ENCODE measurements at places on chromosomes 5 and 9.

- no peak for DNase-seq
Measured at GRCh38 chr9:5834214-5834613, 1.3 kb upstream of the ERMP1 start.

GRCh38 chr9:128637656-128638055 is 19.0 kb downstream of the DYNC2I2 start:
- no peak for DNase-seq

- DNase-seq = no peak
Measured at GRCh38 chr5:107674655-107675054, 3.9 kb upstream of the EFNA5 start.

- no peak for DNase-seq
Measured at GRCh38 chr9:78188594-78188993, 47.3 kb upstream of the CEP78 start.

GRCh38 chr5:169875091-169875728 is 105.1 kb downstream of the INSYN2B start:
- DNase-seq = no peak

- DNase-seq = no peak
Measured at GRCh38 chr5:179209359-179210150, 135.7 kb downstream of the ADAMTS2 start.

- no peak for DNase-seq
Measured at GRCh38 chr5:2128686-2129355, 246.1 kb upstream of the IRX4 start.

- no peak for DNase-seq
Measured at GRCh38 chr9:127706836-127707241, at the start of gene CFAP157. CFAP157 (plus strand) TSS chr9:127706988; CDS start chr9:127707032, 44 bp downstream.

Measured in stimulated activated CD8-positive, alpha-beta memory T cell treated with anti-CD3 and anti-CD28 coated beads, Interleukin-4, amount 100 ng/mL, for 4 hours (primary cell).